ENCODE measurements at places on chromosomes 4 and X.

- no peak for DNase-seq
Measured at GRCh38 chr4:112633477-112634235, 3.1 kb downstream of the ZGRF1 start.

- DNase-seq = no peak
Measured at GRCh38 chr4:184450743-184451535, 23.4 kb downstream of the IRF2 start.

DNA sequence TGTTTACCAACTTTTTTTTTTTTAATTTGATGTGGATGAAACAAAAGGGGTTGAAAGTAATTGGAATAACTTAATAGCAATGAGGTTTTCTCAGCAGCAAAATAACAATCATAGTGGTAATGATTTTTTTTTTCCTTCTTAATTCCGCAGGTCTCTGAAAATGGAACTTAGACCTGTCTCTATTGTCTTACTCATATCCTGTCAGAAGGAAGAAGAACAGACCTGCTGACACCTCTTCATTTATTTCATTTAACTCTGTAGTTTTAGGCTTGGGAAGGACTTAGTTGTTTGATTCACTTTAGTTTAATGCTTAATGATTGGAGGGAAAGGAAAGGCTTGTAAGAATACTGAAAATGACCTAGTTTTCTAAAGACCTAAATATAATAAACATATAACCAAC is 9.0 kb downstream of the PCDH18 start:
- no peak for DNase-seq

- no peak for DNase-seq
Measured at GRCh38 chr4:24557026-24558025, 27.0 kb downstream of the DHX15 start.

DNA sequence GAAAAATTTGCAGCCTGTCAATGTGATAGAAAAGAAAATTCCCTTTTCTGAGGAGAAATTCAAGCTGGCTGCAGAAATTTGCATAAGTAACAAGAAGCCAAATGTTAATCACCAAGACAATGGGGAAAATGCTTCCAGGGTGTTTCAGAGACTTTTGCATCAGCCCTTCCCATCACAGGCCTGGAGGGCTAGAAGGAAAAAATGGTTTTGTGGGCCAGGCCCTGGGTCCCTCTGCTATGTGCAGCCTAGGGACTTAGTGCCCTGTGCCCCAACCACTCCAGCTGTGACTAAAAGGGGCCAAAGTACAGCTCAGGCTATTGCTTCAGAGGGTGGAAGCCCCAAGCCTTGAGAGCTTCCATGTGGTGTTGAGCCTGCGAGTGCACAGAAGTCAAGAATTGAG is 23.9 kb downstream of the ZNF275 start:
- DNase-seq = no peak

GRCh38 chrX:153448556-153449367 is 2.9 kb upstream of the TREX2 start:
- DNase-seq = no peak

GRCh38 chr4:121773883-121774282 is 8.9 kb upstream of the SMIM43 start:
- no peak for DNase-seq

- no peak for DNase-seq
Measured at GRCh38 chr4:22417408-22417807, 98.5 kb downstream of the ADGRA3 start.
